ENCODE measurements at places on chromosomes 5 and 9.

DNA sequence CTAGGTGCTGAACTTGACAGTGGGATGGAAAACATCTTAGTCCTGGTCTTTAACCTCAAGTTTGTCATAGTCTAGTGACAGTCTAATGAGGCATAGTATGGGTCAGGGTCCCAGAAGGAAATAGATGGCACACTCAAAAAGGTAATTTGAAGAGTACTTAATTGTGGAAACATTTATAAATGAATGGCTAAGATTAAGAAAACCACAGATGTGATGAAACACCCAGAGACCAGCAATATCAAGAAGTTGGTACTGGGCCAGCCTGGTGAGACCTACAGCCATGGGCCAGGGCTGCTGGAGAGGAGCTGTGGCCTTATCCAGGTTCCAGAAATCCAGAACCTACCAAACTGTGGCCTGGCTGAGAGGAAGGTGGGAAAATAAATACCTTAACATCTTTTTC, 93.5 kb upstream of the ATG10 start:
- DNase-seq = no peak

- no peak for DNase-seq
Measured at GRCh38 chr5:138032028-138032571, 779 bp downstream of the FAM13B start.

GRCh38 chr5:14204011-14204670, 61.0 kb downstream of the TRIO start:
- DNase-seq = no peak

- DNase-seq = no peak
Measured at GRCh38 chr9:131950487-131950886, 129.2 kb downstream of the MED27 start.

DNA sequence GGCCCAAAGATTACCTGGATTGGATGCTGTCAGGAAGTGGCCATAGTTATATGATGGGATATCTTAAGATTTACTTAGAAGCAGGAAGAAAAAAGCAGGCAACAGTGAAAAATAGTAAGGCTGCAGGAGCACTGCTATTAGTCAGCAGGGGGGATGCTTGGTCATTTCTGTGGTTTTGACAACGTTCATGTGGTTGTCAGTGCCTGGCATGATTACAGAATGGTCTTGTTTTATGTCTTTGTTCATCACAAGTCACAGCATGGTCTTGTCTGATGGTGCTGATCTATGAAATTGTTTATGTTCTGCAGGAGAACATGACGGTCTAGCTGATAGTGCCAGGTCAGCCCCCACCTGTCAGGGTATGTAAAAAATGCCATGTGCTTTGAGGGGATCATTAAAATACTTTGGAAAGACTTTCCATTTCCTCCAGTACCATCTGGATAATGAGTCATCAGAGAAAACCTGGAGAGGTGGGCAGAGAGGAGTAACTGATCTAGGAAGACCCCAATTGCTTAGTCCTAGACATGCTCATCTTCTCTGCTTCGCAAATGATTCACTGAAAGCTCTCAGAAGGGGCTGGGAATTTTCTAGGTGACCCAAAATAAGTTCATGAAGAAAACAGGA, 48.5 kb downstream of the PLGRKT start:
- DNase-seq = no peak

DNA sequence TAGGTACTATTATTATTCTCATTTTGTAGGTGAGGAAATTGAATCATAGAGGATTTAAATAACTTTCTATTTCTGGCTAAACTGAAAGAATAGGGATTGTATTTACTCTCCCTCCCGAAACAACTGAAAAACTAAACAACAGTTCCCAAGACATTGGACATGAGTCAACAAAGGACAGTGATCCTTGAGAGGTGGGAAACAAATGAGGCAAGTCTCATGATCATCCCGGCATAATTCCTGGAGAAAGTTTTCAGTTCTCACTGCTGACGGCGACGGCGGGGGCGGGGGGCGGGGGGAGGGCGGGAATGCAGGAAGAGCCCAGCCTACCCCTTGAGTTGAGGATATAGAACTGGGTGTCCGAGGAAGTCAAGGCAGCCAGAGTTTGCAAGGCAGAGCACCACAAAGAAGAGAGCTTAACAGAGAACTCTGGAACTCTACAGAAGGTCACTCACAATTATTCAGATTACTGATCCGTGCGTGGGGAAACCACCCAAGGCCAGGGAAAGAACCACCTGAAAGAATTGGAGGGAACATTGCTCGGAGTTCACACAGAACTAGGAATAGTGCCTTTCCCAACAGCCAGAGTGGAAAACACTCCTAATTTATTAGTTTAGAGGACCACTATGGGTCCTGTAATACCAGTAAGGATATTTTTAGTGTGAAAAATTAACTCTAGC, 27.4 kb upstream of the WHRN start:
- no peak for DNase-seq
